AG20443 (cell line): ENCODE measurements at places on chromosomes 6 and 20.

DNA sequence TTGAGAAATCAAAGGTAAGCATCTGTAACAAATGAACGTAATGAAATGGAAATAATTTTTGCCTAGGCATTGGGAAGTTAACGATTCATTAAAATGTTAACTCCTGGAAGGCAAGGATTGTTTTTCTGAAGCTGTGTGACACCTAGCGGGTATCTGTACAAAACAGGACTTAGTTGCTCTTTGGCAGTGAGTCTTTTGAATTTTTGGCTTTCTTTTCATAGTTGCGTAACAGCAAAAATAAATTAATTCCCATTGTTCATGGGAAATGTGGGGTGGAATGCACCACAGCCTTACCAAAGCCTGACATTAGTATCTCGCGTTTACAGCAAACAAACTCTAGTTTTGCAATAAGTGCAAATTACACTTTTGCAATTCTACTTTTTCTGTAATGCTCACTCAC, 92.7 kb upstream of the DTNBP1 start:
- DNase-seq, result peak; percentile 59

- DNase-seq, result no peak
Observed at GRCh38 chr6:139150920-139151319, 16.0 kb downstream of the HECA start.

GRCh38 chr6:40387871-40388264, 199.3 kb downstream of the LRFN2 start:
- DNase-seq, result peak; percentile 1

DNA sequence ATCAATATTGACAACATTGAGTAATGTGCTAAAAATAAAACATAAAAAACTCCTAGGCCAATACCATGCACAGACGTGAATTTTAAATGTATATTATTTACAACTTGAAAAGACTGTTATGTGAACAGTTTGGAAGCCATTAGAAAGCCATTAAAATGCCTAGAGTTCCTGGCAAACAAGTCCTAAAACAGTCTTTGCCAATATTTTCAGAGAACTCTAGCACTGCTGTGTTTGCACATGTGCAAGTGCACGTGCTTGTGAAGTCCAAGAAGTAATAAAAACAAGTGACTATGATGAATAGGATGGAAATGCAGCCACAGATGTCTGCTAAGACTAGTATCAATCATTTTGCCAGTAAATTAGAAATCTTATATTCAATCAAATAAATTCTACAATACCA, 1447.6 kb downstream of the GRIK2 start:
- no peak for DNase-seq

- DNase-seq, result no peak
Observed at GRCh38 chr6:95227351-95227750, 350.0 kb upstream of the MANEA start.

DNA sequence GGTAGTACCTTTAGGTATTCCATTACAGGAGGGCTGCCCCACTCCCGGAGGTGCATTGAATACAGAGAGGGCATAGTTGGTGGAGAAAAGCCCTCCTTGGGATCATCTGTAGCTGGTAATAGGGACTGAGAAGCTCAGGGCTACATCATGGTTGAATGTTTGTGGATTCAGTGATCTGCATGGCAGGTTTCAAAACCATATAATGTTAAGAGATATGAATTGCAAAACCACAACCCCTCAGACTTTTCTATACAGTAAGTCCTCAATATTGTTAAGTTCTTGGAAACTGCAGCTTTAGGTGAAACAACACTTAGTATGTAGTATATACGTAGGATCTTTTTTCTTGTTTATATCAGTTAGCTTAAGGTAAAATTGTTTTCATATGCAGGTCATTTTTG, 11.3 kb downstream of the TULP4 start:
- no peak for DNase-seq

- no peak for DNase-seq
Observed at GRCh38 chr6:18497006-18497405, 109.9 kb downstream of the RNF144B start.

GRCh38 chr6:31175971-31176370, 5.5 kb upstream of the POU5F1 start:
- peak; percentile 85 for DNase-seq

DNA sequence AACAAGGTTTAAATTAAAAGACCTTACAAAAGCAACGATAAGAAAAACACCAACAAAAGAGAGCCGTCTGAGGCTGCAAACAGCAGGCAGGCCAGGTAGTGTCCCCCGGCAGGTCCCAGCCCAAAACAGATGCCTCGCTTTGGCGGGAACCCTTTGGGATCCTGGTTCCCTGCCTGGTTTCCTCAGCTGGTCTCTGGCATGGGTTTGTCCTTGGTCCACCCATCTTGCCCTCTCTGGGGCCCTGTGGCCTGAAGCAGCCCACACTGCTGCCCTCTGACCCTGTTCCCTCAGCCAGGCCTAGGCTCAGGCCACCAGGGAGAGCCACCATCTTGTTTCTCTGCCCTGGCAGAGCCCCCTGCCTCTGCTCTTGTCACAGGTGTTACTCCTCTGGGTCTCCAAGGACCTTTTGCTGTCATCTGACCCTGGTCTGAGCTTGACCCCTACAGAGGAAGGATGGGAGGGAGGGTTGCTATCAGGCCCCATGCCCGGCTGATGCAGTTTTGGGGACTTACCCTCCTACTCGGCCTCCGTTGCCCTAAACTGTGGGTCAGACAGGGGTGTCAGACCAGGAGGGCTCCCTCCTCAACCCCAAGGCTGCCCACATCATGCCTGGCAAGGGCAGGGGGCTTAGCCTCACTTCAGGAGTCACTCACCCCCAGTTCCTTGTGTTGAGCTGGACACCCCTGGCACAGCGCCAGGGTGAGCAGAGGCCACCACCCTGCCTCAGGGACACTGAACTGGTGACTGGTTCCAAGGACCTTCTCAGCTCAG, 30.6 kb upstream of the GRM4 start:
- DNase-seq, result no peak

- DNase-seq, result no peak
Observed at GRCh38 chr6:119043265-119043664, 35.2 kb downstream of the FAM184A start.

DNA sequence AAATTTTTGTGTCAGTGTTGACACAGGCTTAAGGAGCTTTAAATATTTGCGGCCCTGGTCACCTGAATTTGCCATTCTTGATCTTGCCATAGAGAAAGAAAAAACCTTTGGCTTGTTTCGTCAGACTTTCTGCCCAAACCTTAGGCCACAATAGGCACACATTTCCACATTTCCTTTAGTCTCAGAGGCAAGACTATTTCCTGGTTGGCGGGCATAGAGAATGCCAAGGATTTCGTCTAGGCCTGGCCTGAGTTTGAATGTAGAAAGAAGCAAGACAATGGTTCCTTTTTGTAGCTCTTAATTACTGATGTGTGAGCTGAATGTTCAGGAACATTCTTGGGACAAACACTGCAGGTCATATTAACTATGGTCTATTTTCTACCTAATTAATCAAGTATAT, 108.1 kb downstream of the TRMT11 start:
- no peak for DNase-seq

DNA sequence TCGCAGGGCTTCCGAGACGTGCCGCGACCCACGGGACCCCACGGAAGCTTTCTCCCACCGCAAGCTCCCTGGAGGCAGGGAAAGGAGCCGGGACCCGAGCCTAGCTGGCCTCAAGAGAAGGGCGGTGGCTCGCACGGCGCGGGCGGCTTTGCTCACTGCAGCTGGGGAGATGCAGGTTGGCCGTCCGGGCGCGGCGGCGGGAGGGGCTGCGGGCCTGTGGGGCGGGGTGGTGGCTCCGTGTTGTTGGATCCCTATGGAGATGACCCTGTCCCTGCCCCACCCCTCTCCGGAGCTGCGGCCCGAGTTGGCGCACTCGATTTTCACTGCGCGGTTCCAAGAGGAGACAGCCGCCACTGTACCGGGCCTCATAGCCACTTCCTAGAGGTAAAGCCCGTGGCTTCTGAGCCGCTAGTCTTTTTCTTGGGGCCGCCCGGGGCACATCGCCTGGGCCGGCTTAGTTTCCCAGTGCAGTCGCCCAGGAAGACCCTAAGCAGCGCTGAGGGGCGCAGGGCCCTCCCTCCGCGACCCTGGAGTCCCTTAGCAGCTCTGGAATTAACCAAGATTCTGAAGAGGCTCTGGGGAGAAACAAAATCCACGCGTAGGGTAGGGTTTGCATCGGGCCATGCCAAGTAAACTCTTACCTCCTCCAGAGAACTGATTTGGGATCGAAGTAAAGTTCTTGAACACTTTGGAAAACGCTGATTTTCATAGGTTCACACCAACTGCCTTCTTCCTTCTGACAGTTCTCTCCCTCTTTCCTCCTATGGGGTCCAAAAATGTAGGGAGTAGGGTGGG, at the start of gene ECT2L:
TSS of gene ECT2L (plus strand) at position 279 of the 795 bp plus-strand sequence. CDS start 17,188 bp downstream, outside the sequence.
- peak; percentile 89 for DNase-seq

DNA sequence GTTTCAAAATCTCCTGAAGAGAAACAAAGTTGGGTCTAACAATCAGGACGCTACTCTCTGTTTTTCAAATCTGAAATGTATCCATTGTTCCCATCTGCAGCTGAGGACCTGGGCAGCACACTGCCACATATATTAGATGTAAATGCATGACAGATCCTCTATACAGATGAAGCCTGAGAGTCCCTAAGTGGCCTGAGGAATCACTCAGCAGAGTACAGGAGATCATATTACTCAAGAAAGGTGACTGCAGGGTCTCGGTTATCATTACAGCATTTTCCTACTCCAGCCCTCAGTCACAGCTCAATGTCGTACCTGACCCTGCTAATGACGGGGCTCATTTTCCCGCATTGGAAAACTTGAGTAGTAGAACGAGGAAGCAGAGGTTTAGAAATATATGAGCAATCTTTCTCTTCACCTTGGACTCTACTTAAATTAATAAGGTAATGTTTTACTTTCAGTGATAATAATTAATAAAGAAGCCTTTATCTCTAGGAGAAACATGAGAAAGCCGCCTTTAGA, 256.2 kb upstream of the IRAK1BP1 start:
- DNase-seq, result no peak

DNA sequence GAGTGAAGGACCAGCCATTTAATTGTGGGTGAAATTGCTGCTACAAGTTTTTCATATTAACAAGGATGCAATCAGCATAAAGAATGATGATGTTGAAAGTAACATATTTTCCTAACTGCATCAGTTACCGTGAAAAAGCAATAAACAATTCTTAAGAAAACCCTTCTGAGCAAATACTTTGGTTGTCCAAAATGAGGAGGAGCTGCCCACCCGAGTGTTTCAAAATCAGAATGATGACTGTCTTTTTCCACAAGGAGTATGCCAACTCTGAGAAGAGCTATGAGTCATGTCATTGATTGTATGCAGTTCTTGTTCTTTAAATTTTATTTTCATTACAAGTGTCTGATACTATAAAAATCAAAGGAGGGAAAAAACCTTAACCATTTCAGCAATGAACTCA, 470.5 kb downstream of the COL12A1 start:
- peak; percentile 69 for DNase-seq

- DNase-seq, result no peak
Observed at GRCh38 chr6:159079367-159079766, 34.6 kb upstream of the TAGAP start.

- DNase-seq, result no peak
Observed at GRCh38 chr6:97175806-97176205, 107.2 kb downstream of the MMS22L start.

DNA sequence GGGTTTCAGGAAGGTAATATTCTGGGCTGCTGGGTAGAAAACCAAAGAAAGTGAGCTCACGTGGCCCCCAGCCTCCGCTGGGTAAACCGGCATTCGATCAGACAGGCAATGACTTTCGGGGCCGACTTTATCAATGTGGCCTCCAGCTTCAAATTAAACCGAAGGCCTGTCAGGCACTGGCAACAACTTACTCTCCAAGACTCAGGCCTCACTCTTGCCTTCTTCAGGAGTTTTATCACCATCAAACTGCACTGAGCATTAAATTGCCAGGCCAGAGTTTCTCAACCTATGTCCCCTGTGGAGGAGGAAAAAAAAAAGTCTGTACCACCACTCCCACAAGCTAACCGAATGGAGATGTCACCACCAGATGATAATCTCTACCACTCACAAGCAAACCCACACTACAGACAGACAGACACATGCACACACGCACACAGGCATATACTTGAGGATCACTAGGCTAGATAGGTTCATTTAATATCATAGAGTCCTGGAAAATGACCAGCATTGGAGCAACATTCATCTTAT, 1.1 kb upstream of the MBOAT1 start:
- no peak for DNase-seq
